ENCODE measurements at places on chromosomes 7 and 10. TPM values are rescaled to one million over a fixed set of nuclear protein-coding genes. Genes with fewer than 3 reads are reported as not detected.

DNA sequence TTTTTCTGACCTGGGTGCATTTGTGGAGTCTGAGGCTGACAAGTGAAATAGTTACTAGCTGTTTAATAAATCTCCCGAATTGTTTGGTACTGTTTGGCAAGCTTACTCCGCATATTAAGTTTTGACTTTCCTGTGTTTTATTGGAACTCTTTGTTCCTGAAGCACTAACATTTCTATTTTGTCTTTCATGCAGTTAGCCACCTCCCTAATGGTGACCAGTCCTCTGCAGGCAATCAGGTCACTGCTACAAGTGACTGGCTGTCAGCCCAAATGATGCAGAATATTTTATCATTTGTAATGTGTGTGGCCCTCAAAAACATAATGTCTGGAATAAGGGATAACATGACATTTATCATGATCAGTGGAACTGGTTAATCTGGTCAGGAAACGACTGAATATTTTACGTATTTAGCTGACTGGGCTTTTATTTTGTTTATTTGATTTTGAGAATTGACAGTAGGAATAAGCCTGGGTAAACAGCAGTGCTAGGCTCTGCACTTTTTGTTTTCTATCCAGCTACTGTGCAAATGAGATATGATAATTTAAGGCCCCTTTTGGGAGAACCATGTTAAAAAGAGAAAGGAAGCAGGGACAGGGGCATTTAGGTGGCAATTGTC, 82.9 kb downstream of the ST7 start:
- DNase-seq = no peak

PSTK gene
- total RNA-seq = 7.9 TPM

DNA sequence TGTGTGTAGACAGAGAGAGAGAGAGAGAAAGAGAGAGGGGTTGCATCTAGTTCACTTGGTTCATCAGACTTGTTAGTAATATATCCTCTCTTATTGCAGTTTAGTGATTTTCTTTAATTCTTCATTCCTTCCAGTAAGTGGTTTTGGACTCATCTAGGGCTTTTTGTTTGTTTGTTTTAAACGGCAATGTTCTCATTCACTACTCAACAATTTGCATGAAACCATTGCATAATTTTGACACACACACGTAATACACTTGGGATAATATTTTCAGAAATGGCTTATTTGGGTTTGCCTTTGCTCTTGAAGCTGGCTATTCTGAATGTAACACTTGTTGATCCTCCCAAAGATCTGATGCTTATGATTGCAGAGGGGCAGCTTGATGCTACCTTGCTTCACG, 16.4 kb upstream of the ZNF32 start:
- DNase-seq = no peak

DNA sequence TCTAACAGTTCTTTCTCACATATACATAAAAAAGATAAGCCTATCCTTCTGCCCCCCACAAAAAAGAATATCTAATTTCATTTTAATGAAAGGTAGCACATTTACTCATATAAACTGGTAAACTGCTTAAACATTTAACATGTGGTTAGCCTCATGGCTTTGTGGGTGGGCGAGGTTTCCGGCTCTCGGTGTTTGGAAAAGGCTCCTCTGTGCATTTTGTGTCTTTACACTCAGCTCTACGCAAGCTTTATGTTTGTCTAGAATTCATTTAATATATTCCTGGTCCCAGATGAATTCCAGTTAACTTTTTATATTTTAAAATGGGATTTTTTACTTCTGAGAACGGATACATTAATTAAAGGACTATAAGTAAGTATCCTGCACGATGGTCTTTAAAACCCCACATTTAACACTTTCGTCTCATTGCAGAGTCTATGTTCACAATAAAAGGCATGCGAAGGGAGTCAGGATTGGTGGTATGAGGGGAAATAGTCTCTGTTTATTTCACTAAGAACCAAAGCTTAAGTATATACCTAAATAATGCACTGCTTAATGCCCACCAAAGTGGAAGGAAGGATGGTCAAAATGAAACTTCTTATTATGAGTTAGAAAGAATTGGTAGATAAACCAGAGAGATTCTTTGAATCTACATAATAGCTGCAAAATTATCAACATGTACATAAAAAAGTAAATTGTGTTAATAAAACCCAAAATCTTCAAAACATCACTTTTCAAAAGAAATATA, 197.2 kb downstream of the CRPPA start:
- peak; percentile 49 for DNase-seq

SEMA3E gene
- 0.48 TPM for total RNA-seq

GRCh38 chr7:38632411-38632810, 1.2 kb upstream of the AMPH start:
- no peak for DNase-seq

- DNase-seq = no peak
Measured at GRCh38 chr10:69652857-69653199, 22.8 kb downstream of the FAM241B start.

GRCh38 chr10:95755511-95756004, 405 bp upstream of the ENTPD1 start:
- no peak for DNase-seq

GRCh38 chr10:16854623-16855022, 37.4 kb upstream of the RSU1 start:
- no peak for DNase-seq

DNA sequence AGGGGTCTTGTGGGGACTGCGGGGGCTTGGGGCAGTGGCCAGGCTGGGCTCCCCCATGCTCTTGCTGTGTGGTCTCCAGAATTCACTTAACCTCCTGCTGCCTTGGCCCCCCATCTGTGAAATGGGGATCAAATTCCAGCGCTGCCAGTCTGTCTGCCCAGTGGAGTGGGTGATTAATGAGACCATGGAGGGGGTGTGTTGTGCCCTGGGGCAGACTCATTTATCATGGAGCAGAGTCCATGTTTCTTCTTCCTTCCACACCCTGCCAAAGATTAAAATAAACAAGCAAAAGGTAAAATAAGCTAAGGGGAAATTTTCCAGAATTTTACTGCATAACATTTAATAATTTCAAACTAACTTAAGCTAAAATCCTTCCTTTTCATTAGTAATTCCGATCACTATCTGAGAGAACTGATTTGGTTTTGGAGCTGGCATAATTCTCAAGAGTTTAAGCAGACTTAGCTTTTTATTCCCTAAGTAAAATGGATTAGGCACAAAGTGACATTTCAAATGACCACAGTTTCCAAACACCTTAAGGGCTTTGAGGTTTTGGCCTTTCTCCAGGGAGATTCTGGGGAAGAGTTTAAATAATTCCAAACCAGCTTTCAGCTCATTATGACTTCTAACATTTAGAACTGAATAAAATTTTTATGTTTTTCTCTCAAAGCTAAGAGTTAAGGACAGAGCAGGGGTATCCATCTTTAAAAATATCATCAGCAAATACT, 211.9 kb downstream of the CXCL12 start:
- DNase-seq = no peak

GRCh38 chr10:79372871-79373270, 25.6 kb downstream of the PPIF start:
- DNase-seq = no peak

C10orf67 gene
- total RNA-seq = 0.15 TPM

GSTO2 gene
- 0.08 TPM for total RNA-seq

BEND7 gene
- total RNA-seq = 5.5 TPM

VSIR gene
- 2.6 TPM for total RNA-seq
